ENCODE measurements at places on chromosomes 2 and 18.
A peak's percentile ranks its signal among the peaks of the same experiment; 100 is the strongest.

GRCh38 chr18:1011349-1011748 lies 106.7 kb downstream of the ADCYAP1 start:
- no peaks in the 10 kb centered on the region for H3K36me3 ChIP-seq
- DNase-seq, result no peak

- no peak overlapping the region for H3K27ac ChIP-seq
- no peaks in the 10 kb centered on the region for H3K4me1 ChIP-seq
- no peak for DNase-seq
- no peak overlapping the region for H3K4me3 ChIP-seq
- H3K27me3 ChIP-seq, result no peaks in the 10 kb centered on the region
- H3K36me3 ChIP-seq, result no peaks in the 10 kb centered on the region
Measured at GRCh38 chr2:212520340-212520739, 18.3 kb downstream of the ERBB4 start.

DNA sequence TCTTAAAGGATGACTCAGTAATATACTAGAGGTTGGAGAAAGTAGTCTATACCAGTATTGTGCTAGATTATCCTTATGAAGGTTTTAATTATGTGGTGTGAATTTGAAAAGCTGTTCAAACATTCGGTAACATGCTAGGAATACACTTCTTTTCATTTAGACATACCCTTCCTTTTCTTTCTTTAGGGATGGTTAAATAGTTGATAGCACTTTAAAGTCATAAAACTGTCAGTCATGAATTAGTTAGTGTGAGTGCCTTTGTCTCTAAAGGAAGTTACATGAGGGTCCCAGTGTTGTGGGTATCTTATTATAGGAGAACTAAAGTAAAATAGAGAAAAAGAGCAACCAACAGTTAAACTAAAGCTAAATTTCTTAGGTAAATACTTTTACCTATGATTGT lies 149.3 kb downstream of the CSRNP3 start:
- no peaks in the 10 kb centered on the region for H3K4me1 ChIP-seq
- no peak overlapping the region for H3K4me3 ChIP-seq
- H3K27me3 ChIP-seq, result no peaks in the 10 kb centered on the region

DNA sequence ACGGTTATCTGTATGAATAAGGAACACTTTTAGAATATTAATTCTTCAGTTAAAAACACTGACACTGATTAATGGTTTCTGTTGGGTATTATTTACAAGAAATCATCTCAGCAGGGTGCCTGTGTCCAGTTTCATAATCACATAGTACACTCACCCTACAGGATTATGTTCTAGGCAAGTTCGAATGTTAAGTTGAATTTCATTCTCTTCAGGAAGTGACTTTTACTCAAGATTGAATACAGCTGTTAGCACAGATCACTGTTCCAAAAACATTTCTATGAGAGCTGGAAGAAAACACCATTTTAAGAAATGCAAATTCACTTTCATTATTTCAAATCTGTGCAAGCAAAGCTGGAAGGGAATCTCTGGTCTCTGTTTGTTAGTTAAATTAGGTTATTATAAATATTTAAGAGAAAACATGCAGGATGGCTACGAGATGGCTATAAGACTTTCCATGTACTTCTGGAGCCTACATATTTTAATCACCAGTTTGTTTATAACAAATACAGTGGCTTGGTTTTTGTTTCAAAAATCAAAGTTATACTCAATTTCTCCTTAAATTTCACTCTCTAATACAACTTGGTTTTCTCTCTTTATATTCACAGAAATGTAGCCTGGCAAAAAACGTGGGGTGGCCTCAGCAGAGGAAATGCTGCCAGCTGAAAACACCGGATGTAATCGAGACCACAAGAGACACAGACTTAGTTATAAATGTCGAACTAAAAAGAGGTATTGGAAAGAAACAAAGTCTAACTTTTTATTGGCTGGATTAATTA lies 65.8 kb downstream of the RBMS1 start:
- H3K27ac ChIP-seq, result peak overlapping the region; percentile 48
- no peaks in the 10 kb centered on the region for H3K36me3 ChIP-seq
- H3K4me1 ChIP-seq, result no peaks in the 10 kb centered on the region
- DNase-seq, result no peak
- no peak overlapping the region for H3K4me3 ChIP-seq

GRCh38 chr2:37427241-37427640 lies 82.8 kb downstream of the QPCT start:
- no peaks in the 10 kb centered on the region for H3K4me1 ChIP-seq
- DNase-seq, result no peak
- H3K27me3 ChIP-seq, result no peaks in the 10 kb centered on the region
- no peak overlapping the region for H3K4me3 ChIP-seq

DNA sequence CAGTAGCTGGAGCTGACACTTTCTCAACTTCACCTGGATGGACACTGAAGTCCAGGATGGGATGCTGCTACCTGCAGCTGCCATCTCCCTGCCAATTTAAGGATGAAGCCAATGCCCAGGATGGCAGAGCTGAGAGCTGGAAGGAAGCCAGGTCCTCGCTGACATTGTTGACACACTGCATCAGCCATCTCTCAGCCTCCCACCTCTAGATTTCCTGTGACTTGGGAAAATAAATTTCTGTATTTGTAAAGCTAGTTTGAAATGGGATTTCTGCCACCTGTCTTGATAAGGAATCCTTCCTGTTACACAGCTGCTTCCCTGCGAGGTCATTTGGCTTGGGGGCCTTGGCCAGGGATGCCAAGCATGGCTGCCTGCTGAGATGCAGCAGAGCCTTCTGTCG lies 43.5 kb downstream of the KCTD1 start:
- no peak overlapping the region for H3K4me3 ChIP-seq
- H3K27ac ChIP-seq, result no peak overlapping the region
- no peaks in the 10 kb centered on the region for H3K36me3 ChIP-seq
- no peaks in the 10 kb centered on the region for H3K27me3 ChIP-seq
- no peaks in the 10 kb centered on the region for H3K4me1 ChIP-seq

Measured in colonic mucosa (tissue), 4 donors.